ENCODE measurements at places on chromosomes 11 and 22.

GRCh38 chr11:2098691-2099515, 40.3 kb downstream of the IGF2 start:
- DNase-seq, result no peak

GRCh38 chr11:33001281-33001680, 14.4 kb upstream of the DEPDC7 start:
- DNase-seq, result no peak

- DNase-seq, result no peak
Observed at GRCh38 chr11:10287766-10288715, 6.0 kb downstream of the SBF2 start.

GRCh38 chr22:31278151-31278621, 14.1 kb downstream of the PIK3IP1 start:
- DNase-seq, result no peak

- DNase-seq, result no peak
Observed at GRCh38 chr11:33689501-33689900, 11.1 kb downstream of the C11orf91 start.

DNA sequence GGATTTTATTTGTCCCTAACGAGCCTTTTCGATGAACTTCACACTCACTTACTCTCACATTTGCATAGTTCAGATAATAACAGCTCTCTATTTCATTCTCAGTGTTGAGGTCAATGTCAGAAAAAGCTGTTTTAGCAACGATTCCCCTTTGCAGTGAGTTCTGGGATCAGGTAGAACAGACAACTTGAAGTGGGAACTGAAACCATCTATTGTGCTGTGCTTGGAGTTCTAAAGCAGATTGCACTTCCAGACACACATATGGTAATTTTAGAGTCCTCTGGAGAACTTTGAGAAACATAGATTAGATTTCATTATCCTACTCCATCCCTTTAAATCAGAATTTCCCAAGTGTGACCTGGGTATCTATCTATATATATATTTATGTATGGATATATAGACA, 124.6 kb upstream of the BLID start:
- no peak for DNase-seq

DNA sequence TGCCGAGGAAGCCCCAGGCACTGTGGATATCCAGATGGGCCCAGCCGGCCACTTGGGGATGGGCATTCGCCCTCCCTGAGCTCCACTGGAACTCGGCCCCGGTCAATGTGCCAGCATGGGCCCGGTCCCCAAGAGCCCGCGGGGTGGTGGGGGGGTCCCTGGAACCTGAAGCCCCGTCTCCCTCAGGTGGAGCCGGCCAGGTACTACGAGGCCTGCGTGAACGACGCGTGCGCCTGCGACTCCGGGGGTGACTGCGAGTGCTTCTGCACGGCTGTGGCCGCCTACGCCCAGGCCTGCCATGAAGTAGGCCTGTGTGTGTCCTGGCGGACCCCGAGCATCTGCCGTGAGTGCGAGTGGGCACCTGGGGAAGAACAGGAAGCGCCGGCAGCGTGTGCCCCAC, 21.2 kb downstream of the MUC5AC start:
- no peak for DNase-seq

GRCh38 chr22:46792061-46792796, 29.8 kb downstream of the TBC1D22A start:
- DNase-seq, result no peak

DNA sequence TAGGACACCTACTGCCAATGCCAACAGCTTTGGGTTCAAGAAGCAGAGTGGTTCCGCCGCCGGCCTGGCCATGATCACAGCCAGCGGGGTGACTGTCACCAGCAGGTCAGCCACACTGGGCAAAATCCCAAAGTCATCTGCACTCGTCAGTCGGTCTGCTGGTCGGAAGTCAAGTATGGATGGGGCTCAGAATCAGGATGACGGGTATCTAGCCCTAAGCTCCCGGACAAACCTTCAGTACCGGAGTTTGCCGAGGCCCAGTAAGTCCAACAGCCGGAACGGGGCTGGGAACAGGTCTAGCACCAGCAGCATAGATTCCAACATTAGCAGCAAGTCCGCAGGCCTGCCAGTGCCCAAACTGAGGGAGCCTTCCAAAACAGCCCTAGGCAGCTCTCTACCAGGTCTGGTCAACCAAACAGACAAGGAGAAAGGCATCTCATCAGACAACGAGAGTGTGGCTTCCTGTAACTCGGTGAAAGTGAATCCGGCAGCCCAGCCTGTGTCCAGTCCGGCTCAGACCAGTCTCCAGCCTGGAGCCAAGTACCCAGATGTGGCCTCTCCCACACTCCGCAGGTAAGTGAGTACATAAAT, 115.1 kb downstream of the DBX1 start:
- no peak for DNase-seq

GRCh38 chr22:18977824-18978425, 41.8 kb upstream of the PRODH start:
- no peak for DNase-seq

GRCh38 chr11:57071829-57072228, 83.1 kb downstream of the OR5AK2 start:
- DNase-seq, result no peak

GRCh38 chr22:46564084-46564714, 26.8 kb upstream of the CELSR1 start:
- no peak for DNase-seq

DNA sequence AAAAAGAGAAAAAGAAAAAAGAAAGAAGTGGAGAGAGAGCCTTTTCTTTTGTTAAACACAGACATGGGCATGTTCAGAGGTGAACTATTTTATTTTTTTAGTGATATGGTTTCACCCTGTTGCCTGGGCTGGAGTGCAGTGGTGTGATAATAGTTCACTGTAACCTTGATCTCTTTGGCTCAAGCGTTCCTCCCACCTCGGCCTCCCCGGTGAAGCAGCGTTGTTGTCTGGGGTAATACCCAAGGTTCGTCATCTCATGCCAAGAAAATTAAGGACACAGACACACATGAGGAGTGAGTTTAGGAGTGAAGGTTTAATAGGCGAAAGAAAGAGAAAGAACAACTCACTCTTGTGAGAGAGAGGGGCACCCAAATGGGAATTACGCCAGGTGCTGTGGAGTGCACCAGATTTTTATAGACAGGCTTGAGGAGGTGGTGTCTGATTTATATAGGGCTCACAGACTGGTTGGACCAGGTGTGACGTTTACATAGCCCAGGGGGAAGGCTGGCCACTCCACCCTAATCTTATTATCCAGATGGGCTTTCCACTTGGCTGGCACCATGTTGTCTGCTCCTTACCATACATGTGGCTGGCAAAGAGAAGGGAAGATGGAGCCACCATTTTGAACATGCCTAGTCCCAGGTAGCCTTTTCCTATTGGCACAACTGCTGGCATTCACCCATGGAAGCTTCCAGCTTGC, 42.3 kb downstream of the GRAMD1B start:
- DNase-seq, result no peak

DNA sequence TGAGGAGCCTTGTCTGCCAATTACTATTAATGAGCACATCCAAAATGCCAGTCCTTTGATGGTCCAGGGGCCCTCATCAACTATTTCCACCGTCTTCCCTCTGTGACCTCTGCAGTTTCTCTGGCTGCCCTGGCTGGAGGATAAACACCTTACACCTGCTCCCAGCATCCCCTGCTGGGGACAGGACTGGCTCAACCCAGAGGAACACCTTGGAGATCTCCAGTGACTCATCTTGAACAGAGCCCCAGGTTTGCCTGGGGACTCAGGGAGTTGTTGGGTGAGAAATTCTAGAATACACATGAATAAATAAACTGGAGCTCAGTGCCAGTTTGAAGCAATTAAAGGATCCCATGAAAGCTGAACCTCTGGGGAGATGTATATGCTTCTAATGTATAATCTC, 24.0 kb upstream of the ELF5 start:
- DNase-seq, result no peak

GRCh38 chr22:47324435-47324990, 562.1 kb downstream of the TBC1D22A start:
- no peak for DNase-seq

DNA sequence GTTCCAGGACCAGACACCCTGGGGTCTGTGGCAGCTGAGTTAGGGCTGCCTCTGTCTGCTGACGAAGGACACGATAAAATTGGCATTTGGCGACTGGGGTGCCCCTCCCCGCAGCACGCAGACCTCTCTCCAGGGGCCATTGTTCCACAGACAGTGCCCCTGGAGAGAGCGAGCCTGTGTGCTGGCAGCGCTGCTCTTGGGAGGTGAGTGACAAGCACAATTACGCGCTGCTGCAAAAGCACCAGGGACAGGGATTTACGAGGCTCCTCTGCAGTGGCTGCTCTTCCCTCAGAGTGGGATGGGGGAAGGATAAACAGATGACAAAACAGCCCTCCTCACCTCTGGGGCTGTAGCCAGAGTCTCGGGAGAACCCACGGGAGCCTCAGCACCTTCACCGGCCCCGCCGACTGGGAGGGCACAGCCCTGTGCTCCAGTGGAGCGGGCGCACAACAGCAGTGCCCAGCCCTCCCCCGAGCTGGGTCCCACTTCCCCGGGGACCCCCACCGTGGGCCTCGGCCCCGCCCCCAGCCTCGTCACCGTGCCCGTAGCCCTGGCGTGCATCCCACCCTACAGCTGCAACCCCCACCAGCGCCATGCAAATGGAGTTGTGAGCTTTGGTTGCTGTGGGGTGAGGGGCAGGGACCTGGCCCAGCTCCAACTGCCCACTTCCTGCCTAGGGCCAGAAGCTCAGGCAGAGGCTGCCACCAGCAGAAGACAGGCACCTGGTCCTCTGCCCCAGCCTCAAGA, 19.6 kb downstream of the CHID1 start:
- no peak for DNase-seq

DNA sequence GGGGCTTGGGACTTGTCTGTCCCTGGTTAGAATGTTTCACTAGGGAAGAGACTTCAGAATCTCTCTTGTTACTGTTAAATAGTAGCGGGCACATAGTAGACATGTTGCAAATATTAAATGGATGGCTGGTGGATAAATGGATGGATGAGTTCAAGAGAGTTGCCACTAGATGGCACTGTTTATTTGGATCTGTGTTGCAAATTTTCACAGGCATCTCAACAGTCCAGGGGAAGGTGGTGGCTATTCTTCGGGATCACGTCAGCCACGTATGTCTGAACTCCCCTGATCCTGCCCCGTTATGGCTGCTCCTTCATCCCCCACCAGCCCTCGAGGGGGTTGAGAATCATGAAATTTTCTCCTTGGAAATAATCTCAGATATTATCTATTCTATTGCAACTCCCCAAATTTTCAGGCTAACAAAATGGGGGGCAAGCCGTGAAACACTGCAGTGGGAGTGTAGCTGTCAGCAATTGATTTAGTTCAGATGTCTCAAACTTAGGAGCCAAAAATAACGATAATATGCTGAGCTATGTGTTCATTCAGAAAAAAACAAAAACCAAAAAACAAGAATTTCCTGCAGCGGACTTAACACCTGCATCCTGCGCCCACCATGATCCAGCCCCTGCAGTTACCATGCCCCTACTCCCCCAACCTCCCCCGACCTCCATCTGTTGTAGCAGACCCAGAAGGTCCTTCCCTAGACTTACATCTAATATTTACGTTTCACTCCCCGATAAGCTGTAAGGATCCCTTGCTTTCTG, 29.1 kb upstream of the BIRC3 start:
- DNase-seq, result no peak

DNA sequence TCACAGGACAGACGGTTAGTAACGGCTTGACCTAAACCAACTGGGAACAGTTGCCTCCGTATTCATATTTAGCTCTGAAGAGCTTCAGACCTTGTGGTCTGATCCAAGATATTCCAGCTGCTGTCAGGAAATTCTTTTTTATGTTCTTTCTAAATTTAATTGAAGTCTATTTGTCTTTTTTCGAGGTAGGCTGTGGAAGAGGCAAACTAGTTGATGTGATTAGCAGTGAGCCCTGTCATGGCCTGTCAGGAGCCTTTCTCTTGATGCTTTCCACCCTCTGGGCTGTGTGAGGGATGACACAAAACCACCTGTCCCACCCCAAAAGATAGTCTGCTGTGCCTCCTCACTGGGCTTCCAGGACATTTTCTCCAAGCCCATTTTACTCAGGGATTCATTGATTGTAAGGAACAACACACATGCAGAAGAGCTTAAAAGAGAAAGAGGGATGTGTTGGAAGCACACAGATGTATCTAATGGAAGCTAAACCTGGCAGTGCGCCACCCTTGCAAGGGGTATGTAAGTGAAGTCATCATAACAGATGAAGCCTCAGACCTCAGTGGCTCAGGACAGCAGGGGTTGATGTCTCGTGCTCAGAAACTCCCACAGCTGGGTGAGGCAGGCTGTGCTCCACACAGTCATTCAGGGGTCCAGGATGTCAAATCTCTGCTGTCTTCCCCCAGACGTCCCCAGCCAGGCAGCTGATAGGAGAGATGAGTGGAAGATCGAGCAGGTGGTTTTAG, 170.0 kb downstream of the NCAM1 start:
- no peak for DNase-seq

DNA sequence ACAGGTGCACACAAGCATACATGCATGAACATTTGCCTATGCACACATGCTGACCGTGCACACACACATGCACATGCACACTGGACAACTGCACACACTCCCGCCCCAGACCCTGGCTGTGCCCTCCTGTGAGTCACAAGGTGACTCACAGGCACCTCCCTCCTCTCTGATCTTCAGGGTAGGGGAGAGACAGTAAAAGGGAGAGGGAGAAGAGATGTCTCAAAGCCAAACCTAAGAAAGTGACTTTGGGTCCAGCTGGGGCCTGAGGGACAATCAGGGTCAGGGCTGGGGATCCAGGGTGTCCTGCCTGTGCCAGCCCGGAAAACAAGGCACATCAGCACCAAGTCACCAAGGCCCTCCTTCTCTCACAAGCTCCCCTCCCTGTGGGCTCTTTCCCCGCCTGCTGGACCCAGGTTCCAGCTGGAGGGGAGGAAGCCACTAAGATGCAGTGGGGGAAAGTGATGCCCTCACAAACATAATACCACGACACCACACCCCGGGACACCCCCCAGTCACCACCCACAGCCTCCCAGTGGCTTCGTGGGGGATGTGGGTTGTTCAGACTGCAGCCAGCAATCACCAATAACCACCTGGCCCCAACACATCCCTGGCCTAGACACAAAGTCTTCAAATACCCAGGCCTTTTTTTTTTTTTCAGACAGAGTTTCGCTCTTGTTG, 39.3 kb downstream of the PDGFB start:
- DNase-seq, result peak; percentile 38

- no peak for DNase-seq
Observed at GRCh38 chr11:85845124-85845631, 10.0 kb upstream of the CCDC83 start.

- no peak for DNase-seq
Observed at GRCh38 chr22:27173530-27173929, 516.1 kb downstream of the MIAT start.

DNA sequence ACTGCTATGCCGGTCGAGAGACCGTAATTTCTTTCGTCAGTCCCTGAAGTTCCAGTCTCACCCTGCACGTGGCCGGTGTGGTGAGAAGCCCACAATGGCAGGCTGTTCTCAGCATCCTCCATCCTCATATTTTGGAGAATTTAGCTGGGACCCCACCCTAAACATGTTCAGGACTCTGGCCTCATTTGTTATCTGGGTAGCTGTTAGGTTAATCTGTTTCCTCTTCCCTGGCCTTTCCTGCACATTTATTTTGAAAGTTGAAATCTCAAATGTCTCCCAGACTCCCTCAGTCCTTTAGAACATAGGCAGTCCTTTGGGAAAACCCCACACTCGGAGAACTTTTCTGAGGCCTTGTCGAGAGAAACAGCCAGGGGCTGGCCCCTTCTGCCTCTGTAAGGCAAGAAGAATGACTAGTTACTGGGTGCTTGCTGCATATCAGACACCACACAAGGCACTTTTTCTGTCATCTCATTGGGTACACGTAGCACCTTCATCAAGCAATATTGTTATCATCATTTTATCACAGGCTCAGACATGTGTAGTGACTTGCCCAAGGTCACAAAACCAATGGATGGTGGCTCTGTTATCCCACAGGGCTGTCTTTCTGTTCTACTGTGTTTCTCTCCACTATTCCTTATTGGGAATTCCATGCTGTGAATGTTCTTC, 109.3 kb upstream of the CRYBB3 start:
- no peak for DNase-seq

GRCh38 chr11:75869661-75870455, 54.8 kb downstream of the UVRAG start:
- no peak for DNase-seq
